HFF-Myc (cell line): ENCODE measurements at places on chromosomes 2 and 18.

GRCh38 chr2:176646033-176646615 is 376.9 kb downstream of the MTX2 start:
- DNase-seq, result no peak

DNA sequence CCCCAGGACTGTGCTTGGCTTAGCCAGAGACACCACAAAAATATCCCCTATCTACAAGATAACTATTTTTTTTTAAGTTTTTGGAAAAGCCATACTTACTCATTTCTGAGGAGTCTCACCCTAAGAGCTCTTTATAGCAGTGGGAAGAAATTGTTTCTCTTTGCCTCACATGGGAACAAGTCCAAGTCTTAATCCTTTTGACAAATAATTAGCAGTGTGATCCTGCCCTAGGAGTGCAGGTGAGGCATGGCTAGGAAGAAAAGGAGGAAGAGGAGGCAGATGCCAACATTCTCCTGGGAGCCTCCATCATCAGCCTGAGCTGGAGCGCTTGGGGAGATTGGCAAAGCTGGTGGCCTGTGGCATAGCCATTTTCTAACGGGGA is 115.6 kb downstream of the STPG4 start:
- no peak for DNase-seq

DNA sequence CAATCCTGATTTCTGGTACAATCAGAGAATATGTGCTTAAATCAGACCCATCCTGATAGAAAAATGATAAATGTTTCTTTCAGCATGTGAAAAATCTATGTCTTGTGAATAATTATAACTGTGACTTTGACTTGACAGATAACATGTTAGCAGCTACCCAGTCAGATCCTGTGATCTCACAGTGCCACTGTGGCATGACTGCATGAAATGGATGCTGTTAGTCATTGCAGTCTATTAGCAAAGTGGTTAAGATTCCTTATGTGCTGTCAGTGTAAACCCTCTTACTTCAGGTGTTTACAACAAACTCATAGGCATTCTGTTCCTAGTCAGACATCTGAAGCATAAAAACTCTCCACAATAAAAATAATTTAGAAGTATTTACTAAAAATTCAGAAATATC is 244.6 kb upstream of the RND3 start:
- no peak for DNase-seq

- no peak for DNase-seq
Observed at GRCh38 chr2:12119841-12120240, 373.4 kb downstream of the LPIN1 start.

DNA sequence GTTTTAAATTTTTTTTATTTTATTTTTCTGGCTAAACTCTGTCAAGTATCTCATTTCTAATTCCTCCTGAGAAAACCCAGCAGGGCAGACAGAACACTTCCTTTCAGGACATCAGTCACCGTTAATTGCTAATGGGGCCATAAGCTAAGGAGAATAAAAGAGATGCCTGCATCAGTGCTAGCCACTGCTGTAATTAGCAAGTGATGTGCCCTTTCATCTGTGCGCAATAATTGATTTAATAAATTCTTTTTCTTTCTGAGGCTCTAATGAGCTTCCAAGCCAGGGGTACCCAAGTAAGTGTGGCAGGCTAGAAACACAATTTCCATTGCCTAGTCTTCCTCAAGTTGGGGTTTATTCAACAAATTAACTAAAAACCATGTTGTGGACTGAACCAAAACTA is 65.5 kb downstream of the SLC9A4 start:
- DNase-seq, result no peak

DNA sequence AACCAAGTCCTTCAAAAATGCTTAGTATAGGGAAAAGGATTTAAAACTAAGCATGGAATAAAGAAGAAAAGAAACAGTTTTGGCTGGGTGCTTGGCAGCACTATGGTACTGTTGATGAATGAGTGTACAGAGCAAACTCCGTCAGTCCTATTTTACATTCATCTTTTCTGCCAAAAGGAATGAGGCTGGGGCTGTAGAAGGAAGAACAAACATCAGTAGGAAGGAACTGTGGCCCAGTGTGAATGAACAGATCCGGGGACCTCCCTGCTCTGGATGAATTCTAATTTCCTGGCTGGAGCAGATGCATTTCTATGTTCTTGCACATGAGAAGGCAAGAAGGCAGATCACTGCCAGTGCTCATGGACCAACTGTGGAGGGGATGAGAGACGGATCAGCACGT is 474.0 kb upstream of the MEIS1 start:
- DNase-seq, result no peak

DNA sequence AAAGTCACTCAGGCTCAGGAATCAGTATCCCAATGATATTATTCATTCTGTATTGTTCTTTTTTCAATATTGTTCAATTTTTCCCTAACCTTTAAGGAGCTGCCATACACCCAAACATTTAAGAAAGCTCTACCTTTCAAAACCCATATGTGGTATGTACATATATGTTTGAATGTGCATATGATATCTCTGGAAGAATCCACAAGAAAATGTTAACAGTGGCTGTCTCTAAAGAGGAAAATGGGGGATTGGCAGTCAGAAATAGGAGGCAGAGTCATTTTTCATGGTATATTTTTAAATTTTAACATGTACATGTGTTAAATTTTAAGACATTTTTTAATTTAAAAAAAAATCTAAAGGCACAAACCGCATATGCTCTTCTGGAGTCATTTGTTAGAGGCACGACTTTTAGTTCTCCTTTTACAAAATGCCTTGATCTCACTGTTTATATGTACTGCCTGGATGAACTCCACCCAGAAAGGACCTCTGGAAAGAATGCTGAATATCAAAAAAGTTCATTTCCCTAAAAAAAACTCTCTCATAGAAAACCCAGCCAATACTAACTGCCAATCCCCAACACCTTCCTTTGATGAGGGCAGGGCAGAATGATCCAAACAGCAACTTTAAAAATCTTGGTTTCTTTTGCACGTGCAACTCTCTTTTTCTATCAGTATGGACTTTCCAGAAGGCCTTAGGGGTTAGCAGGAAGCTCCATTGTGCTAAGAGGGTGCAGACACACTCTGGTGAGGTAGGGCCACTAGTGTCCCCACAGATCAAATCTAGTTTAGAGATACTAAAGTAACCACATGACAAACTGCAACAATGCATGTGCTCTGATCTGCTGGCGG is 23.6 kb downstream of the KCTD1 start:
- no peak for DNase-seq

DNA sequence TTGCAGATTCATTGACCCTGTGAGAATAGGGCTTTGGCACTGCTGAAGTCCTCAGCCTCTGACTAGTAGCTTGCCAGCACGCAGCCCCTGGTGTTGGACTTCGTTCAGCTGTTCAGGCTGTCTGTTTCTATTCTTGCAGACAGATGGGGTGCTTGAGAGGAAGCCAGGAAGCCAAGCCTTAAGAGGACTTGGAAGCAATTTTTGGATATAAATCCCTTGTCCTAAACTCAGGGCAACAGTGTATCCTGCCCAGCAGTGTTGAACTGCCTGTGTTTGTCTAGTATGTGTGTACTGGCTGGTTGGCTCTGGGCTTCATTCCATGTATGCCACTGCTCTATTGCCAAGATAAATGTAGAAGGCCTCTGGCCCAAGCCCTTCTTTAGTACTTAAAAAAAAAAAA is 108.6 kb downstream of the COMMD1 start:
- peak; percentile 22 for DNase-seq

- DNase-seq, result no peak
Observed at GRCh38 chr18:57048351-57048750, 98.5 kb upstream of the BOD1L2 start.

- DNase-seq, result no peak
Observed at GRCh38 chr2:223896833-223897311, 48.3 kb downstream of the WDFY1 start.
